ENCODE measurements at places on chromosomes 13 and 19.
A peak's percentile ranks its signal among the peaks of the same experiment; 100 is the strongest.

DNA sequence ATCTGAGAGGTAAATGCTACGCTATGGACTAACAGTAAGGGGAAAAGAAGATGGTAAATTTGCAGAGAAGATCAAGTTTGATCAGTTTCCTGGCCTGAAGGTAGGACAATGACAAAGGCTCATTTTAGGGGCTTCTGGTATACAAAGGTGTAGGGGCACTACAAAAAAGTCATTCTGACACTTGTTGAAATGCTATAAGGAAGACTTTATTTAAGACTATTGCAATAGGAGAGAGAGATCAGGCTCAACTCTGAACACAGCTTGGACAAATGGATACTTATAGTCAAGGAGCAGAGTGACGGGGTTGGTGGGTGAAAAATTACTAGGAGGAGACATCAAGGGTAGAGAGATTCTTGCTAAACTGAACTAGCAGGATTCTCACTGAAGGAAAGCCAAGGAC lies 37.2 kb upstream of the KPNA3 start:
- DNase-seq, result no peak

DNA sequence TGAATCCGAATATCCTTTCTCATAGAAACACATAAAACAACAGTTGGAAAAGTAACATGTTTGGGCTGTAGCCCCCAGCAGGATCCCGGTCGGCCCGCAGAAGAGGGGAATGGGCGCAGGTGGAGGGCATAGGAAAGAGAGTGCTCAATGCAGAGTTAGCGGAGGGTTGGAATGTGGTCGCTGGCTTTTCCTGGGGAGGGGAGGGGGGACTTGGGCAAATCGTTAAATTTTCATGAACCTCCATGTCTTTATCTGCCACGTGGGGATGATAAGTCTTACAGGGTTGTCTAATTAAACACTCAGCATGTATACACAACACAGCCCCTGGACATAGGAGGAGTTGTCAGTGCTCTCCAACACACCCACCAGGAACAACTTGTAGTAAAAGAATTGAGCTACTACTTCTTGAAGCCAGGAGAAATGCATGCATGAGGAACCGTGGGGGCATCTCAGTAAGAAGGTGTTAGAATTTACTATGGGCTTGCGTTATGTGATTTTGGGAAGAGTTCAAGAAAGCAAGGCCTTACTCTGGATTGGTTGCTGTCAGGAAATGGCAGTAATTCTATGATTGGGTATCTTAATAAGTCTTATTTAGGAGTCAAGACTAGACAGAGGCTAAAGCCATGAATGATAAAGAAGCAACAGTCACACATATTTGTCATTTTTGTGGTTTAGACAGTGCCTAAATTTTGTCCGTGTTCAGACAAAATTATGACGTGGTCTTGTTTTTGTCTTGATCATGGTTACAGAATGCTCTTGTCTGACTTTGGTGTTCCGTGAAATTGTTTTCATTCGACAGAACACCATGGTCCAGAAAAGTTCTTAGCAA lies 671 bp upstream of the SLC46A3 start:
- DNase-seq, result no peak

DNA sequence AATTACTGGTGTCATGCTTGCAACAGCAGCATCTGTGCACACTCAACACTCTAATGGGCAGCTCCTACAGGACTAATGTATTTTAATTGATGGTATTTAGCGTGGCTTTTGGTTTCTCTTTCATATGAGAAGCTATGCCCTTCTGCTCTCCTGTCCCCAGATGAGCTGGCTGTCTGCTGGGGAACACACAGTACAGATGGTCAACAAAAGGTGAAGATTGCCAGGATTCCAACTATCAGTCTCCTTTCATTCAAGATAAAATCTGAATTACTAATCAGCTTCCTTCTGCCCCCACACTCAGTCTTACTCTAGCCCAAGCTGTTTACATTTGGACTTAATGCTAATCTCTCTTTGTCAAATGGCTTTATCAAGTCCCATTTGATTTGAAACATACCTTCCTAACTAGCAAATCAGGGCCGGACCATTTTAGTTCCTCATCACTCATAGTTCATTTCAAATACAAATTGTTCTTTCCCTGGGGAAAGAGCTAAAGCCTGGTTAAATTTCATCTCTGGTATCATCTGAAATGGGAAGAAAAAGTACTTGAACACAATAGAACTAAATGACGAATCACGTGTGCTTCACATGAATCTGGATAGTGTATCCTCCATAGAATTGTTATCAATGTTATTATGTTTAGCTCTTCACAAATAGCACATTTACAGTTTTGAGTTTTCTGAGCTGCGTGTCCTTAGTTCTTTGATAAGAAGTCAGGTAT lies 988.0 kb downstream of the PCDH17 start:
- no peak for DNase-seq

DNA sequence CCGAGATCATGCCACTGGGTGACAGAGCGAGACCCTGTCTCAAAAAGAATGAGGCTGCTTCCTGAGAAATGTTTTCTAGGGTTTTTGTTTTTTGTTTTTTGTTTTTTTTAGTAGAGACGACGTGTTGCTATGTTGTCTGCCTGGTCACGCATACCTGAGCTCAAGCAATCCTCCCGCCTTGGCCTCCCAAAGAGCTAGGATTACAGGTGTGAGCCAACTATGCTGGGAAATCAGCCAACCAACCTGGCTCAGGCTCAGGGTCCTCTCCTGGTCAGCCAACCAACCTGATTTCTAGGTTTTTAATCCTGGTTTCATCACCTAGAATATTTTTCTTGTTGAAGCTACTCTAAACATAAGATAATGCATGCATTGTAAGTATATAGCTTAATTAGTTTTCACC lies 7.8 kb downstream of the DHX34 start:
- DNase-seq, result no peak

- no peak for DNase-seq
Measured at GRCh38 chr13:23380534-23380933, 53.0 kb downstream of the SACS start.

DNA sequence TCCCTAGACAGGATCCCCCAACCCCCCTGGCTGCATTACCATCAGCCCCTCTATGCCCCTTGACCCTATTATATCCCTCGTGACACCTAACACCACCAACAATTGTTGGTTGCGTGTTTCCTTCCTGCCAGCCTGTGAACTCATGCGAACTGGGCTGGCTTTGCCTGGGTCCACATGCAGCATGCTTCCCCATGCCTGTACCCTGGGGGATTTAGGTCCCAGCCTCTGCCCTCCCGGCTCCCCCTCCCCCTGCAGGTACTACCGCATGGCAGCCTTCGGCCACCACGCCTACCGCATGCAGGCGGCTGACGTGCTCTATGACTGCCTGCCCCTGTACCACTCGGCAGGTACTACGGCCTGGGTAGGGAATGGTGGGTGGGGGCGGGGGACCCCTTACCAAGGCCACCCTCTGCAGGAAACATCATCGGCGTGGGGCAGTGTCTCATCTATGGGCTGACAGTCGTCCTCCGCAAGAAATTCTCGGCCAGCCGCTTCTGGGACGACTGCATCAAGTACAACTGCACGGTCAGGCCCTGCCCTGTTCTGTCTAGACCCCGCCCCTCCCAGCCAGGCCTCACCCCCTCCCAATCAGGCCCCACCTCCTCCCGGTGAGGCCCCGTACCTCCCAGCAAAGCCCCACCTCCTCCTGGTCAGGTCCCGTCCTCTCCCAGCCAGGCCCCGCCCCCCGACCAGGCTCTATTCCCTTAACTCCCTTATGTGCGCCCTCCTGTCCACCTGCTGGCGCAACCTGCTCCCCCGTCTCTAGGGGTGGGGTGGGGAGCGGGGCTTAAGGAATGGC lies 18.5 kb downstream of the SLC27A1 start:
- DNase-seq, result no peak

GRCh38 chr13:106291006-106291405 lies 244.5 kb downstream of the EFNB2 start:
- no peak for DNase-seq

- no peak for DNase-seq
Measured at GRCh38 chr13:99087954-99088491, 110.2 kb upstream of the DOCK9 start.

- no peak for DNase-seq
Measured at GRCh38 chr13:75947448-75947847, 311.3 kb downstream of the LMO7 start.

GRCh38 chr19:4575267-4576015 lies 16.0 kb upstream of the SEMA6B start:
- peak; percentile 76 for DNase-seq

DNA sequence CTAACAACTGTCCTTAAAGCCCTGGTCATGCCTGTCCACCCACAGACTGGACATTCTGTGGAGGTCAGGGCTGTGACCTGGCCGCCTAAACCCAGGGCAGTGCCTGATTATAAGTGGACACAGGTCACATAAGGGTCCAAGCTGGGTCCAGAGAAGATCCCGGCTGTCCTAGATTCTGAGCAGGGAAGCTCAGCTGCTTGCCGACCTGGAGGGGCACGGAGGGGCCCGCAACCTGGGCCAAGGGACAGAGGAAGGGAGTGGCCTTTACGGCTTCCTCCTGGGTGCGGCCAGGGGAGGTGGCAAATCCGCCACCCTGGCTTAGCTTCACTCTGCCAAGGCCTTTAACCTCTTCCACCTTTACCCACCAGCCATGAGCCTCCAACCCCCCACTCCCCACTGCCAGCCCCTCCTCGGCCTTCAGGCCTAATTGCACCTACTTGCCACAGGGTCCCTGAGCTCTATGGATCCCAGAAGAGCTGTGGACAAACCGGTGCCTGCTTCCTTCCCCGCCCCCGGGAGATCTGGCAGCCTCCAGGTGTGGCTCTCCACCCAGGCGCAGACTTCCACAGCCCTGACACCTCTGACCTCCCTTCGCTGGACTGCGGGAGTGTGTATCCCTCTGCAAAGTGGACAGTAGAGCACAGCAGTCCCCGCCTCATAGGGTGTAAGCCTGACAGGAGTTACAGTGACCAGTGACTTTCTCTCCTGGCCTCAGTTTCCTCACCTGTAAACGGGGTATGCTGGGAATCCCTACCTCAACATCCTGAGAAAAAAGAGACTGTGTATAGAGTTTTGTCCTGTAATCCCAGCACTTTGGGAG lies 1.7 kb downstream of the CD320 start:
- no peak for DNase-seq

All from AG04450 (cell line).